Substantia nigra (tissue), 51 donors: ENCODE measurements at places on chromosomes 6 and 20.

- no peak for DNase-seq
Measured at GRCh38 chr6:94443701-94444100, 1024.3 kb upstream of the EPHA7 start.

DNA sequence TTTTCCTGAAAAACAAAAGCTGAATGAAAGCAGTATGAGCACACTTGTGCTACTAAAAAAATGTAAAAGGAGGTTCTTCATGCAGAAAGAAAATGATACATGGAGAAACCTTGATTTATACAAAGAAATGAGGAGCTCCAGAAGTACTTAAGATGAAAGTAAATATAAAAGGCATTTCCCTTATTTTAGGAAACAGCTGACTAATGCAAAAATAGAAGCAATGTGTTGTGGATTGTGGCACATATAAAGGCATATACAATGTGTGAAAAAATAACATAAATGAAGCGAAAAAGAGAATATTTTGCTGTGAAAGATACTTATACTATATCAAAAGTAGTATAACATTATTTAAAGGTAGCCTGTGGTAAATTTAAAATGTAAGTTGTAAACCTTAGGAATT is 41.2 kb upstream of the PHIP start:
- no peak for DNase-seq

DNA sequence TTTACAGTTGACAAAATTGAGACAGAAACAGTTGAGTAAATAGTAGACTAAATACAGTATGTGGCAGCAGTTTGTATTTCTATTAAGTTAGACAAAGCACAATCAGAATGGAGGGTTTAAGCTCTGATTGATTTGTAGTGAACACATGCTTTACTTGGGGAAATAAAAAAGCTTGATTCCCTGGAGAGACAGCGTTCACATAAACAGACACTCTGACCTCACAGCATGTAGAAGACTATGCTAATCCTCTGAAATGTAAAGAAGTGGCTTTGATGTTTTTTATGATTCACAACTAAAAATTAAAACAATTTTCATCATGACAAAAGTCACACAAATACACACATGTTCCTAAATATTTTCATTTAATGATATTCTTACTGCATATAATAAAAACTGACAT is 126.9 kb upstream of the FAM83B start:
- no peak for DNase-seq

DNA sequence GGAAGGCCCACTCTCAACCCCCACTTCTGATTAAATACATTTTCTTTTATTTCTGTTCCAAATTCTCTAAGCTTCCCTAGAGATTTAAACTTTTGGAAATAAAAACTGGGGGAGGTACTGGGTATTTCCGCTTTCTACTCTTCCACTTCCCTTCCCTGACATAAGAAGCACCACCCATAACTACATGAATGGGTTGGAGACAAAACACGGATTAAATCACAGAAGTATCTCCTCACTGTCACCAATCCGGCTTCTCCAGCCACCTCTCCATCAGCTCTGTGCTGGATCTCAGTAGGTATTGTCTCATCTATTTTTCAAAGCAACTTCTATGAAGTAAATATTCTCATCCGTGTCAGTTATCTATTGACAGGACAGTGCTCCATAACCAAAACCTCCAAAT is 150.7 kb downstream of the TSHZ2 start:
- DNase-seq, result no peak

DNA sequence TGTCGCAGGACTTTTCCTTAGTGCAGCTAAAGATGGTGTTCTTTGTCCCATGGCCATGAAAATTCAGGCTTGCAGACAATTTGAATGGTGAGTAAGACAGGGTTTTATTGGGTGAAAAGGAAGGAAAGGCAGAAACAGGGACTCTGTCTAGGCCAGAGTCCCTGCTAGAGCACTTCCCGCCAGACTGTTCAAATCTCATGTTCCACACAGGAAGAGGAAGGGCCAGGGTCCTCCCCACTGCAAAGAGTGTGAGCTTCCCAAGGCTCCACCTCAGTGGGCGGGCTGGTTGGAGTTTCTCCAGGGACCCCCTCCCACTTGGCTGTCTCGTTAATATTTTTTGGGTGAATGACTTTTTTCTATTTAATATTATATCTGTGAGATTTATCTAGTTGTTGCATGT is 29.0 kb downstream of the COL19A1 start:
- DNase-seq, result no peak

DNA sequence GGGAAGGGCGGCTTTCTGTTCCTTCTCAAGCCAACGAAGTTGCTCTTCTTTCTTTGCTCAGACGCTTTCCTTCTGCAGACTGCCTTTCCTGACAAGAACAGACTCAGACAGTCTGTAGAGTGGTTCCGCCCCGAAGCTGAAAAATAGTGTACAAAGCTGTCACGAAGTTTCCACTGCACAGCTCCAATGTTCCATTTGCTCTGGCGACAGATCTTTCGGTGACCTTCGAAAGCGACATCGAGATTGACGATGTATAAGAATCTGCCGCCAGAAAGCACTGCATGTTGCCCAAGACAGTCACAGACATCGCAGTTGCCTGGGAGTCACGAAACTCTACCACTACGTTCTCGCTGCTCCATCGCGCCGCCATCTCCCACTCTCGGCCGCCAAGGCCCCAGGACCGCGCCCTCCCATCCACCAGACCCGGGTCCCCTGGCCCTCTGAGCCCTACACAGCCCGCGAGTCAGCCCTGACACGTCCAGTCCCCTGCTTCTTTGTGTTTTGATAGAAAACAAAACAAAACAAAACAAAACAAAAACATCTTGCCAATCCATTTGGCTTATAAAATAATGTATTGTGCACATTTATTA is 42.1 kb upstream of the ZNF184 start:
- DNase-seq, result no peak

DNA sequence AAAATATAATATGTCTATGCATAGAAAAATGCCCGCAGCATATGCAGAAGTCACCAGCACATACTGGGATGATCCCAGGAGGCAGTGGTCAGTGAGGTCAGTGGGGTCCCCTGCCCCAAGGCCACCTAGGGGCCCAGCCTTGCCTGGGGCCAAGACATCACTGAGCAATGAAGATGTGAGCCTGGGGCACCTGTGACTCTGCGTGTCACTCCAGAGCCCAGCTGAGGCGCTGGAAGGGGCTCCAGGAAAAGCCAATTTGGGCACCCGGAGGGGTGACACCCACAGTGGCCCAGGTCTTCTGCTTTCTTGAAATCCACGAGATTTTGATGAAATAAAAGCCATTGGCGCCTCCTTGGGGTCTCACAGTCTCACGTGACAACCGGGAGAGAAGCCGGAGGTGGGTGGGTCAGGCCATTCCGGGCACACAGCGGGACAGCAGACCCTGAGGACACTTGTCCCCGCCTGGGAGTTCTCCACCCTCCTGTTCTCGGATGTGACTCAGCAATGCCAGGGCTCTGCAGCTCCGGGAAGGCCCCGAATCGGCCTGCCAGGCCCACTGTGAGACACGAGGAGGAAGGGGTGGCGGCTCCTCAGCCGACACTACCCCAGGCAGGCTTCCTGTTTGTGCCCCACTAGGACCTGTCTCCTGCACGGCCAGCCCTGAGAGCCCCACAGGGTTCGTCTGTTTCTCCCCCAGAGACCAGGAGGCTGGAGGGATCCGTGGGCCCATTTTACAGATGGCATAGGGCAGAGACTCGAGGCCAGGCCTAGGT is 24.4 kb upstream of the SLCO4A1 start:
- no peak for DNase-seq

- no peak for DNase-seq
Measured at GRCh38 chr6:112372226-112372806, 25.2 kb downstream of the RFPL4B start.

DNA sequence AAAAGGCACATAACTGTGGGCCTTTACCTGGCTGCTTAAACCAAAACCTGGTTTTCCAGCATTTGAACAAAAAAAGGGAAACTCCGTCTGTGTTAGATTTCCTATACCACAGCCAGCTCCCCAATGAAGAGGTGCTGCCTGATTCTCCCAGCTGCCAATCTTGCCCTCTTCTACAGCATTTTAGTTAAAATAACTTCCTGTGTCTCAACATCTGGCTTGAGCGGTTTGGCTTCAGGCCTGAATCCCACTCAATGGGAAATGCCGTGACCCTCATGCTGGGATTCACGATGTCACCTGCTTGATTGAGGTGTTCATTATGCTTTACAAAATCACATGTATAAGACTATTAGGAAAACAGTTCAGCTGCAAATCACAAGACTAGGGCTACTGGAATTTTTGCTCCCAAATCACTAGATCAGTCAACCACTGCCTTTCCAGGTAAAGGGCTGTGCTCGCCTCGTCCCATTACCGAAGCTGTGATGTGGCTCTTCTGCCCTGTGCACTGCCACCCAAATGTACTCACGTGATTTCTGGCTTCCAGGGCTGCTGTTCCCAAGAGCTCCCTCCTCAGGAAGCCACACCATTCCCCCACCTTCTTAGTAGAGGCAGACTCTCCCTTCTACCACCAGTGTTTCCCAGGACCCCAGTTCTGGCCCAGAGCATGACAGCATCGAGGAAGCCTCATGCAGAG is 94.6 kb downstream of the PSMG4 start:
- DNase-seq, result no peak

GRCh38 chr20:44599715-44600114 is 17.3 kb downstream of the PKIG start:
- DNase-seq, result no peak

DNA sequence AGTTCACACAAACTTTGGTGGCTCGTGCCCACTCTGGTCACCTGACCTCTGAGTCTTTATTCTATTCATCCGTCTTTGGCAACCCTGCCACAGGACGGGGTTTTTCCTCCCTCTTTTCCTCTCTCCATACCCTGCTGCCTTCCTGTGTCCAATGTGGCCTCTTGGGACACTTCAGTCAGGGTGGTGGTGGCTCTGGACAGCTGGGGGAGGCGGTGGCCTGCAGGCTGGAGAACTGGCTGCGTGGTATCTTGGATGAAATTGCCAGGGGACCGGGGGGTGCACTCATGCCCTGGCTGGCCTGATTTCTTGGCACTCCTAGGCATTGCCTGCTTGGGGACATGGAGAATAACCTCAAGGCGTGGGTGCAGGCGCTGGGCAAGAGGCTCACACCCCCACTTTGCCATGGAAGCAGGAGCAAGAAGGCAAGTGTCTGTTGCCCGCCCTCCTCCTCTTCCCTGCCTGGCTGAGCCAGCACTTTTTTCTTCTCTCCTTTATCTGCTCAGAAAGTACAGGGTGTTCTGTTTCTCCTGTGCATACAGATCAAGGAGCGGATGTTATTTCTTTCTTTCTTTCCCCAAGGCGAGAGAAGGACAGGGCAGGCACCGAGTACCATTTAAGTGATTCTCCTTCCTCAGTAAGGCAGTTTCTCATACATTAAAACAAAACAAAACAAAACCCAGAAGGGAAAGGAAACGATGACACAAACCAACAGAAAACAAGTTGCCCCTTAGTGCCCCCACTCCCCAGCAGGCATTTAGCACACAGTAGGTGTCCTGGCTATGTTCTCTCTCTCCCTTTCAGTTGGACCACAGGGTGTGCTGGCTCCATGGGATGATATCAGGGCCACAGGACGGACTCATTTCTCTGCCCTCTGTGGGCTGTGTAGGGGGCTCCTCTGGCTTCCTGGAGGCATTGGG is 155.5 kb upstream of the RNF24 start:
- no peak for DNase-seq

DNA sequence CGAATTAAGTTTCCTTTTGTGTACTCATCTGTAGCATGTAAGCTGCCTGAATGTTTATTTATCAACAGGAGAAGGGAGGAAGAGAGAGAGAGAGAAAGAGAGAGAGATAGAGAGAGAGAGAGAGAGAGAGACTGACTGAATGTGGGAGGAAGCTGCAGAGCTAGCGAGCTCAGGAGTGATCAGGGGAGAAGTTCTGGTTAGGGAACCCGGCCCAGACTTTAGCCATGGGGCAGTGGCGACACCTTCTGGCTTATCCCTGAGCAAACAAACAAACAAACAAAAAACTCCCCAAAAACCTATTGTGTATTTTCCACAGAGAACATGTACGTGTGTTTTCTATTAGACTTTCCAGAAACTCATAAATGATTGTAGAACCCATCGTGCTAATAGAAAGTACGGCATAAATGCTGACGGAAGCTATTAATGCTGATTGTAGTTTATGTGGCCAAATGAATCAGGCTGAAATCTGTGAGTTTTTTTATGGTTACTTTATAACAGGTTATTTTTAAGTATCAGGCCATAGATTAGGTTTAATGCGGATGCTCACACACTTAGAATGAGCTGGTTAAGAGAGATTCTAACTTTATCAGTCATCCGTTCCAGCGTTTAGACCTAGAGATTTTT is 92.8 kb downstream of the CLIC5 start:
- peak; percentile 17 for DNase-seq

GRCh38 chr6:11196511-11197174 is 35.8 kb downstream of the NEDD9 start:
- peak; percentile 50 for DNase-seq

GRCh38 chr6:149046822-149047246 is 270.7 kb upstream of the TAB2 start:
- DNase-seq, result no peak

DNA sequence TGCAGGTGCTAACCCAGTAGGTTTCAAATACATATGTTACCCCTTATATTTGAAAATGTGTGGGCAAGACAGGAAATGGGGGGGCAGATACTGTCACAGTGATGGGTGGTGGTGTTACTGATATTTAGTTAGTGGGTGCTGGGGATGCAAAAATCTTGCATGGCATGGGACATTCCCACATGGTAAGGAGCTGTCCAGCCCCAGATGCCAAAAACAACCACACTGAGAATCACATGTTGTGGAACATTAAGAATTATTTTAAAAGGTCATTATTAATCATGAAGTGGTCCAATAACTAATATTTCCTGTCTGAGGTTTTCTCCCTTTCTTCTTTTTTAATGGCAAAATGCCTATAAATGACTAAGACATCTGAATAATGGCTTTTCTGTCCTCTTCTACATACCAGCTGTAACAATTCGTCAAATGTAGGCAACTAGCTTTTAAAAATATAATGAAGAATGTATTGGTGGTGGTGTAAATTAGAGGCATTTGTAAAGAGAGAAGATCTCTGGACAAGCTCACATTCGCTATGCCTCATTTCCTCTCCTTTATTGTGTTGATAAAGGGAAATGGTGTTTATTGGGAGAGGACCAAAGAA is 57.3 kb upstream of the SLC35B3 start:
- no peak for DNase-seq

DNA sequence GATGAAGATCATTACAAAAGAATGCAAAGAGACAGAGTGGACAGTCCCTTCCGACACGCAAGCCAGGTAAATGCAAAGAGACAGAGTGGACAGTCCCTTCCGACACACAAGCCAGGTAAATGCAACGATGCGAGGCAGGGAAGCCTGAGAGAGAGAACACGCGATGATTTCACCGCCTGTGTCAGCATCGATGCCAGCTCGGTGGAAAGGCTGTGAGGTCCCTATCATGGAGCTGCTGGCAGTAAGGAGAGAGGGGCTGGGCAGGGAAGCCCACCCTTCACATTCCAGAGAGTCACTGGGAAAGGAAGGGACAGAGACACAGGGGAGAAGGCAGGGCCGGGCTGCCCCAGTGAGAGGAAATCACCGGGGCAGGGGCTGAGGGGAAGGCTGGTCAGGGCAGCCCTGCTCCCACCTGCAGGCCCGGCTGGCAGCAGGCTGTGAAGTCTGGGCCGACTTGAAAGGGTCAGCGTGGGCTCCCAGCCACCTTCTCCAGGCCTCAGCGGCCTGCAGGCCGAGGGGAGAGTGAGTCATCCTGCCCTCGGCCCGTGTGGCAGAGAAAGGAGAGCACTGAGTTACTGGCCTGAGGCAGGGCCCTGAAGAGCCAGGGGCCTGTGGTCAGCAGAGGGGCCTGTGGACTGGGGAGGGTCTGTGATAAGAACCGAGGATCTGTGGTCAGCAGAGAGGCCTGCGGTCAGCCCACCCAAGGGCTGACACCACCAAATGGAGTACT is 80.4 kb downstream of the DACT2 start:
- DNase-seq, result no peak
